ENCODE measurements at places on chromosomes 2 and 18. TPM values are rescaled to one million over a fixed set of nuclear protein-coding genes. Genes with fewer than 3 reads are reported as not detected.

PROKR1 gene
- total RNA-seq, result not detected

DNA sequence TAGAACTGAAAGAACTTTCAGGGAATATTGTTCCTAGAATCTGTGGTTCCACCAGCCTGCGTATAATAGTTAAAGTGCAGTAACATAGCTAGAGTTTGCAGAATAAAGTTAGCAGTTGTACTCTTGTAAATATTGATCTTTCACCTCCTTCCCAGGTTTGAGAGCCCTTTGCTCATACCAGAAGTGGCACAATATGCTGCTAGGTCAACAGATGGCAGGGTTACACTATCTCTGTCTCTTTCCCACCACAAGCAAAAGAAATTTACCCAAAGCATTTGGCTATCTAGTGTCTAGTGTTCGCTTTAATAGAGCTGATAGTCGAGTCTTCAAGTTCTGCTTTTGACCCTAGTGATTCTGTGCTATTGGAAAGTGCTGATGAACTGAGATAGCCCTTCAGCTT is 119.0 kb upstream of the KLHL14 start:
- DNase-seq, result no peak

GAD1 gene
- 0.36 TPM for total RNA-seq

DOCK10 gene
- total RNA-seq, result 38.3 TPM

- DNase-seq, result peak; percentile 93
Observed at GRCh38 chr2:28717339-28717758, 34.3 kb upstream of the PPP1CB start.

- DNase-seq, result no peak
Observed at GRCh38 chr2:220243571-220243970, 616.1 kb downstream of the SLC4A3 start.

- no peak for DNase-seq
Observed at GRCh38 chr2:57549642-57550102, 496.9 kb upstream of the VRK2 start.

- no peak for DNase-seq
Observed at GRCh38 chr2:190354003-190354690, 10.8 kb downstream of the INPP1 start.

DNA sequence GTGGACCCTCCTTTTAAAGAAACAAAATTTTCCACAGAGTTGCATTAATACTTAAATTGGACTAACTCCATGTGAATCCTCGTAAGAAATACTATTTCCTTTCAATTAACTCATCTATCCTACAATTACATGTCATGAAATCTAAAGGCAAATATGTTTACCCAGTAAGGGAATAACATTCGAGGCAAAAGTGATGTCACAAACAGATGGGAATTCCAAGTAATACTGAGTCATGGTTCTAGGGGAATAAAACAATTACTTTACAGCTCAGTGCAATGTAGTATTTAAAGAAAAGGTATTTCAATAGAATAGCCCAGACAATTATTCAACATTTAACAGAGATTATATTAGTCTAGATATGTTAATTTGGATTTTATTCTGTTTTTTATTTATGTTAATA is 205.8 kb downstream of the ZNF385B start:
- DNase-seq, result peak; percentile 43

DNA sequence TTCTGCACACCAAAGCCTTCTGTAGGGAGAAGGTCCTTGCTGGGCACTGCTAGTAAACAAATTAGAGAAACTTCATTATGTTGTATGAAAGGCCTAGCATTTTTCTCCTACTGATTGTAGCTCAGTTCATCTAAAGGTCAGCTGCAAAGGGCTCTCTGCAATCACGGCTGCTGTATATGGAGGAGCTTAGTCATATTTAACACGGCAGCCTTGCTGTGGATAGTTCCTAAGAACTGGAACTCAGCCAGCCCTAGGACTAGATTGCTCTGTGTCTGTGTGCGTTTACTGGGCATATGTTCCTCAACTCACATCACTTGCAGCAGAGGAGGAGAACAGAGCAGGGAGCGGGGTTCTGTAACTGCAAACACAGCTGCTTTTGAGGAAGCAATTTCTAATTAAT is 1103.9 kb upstream of the KLHL29 start:
- no peak for DNase-seq

GRCh38 chr2:128324008-128324896 is 5.6 kb upstream of the HS6ST1 start:
- DNase-seq, result peak; percentile 68

TUBB6 gene
- total RNA-seq, result 425 TPM

CDH19 gene
- not detected for total RNA-seq

FIGN gene
- 2.5 TPM for total RNA-seq

GRCh38 chr2:101961338-101962191 is 30.2 kb upstream of the IL1R2 start:
- peak; percentile 88 for DNase-seq

DNA sequence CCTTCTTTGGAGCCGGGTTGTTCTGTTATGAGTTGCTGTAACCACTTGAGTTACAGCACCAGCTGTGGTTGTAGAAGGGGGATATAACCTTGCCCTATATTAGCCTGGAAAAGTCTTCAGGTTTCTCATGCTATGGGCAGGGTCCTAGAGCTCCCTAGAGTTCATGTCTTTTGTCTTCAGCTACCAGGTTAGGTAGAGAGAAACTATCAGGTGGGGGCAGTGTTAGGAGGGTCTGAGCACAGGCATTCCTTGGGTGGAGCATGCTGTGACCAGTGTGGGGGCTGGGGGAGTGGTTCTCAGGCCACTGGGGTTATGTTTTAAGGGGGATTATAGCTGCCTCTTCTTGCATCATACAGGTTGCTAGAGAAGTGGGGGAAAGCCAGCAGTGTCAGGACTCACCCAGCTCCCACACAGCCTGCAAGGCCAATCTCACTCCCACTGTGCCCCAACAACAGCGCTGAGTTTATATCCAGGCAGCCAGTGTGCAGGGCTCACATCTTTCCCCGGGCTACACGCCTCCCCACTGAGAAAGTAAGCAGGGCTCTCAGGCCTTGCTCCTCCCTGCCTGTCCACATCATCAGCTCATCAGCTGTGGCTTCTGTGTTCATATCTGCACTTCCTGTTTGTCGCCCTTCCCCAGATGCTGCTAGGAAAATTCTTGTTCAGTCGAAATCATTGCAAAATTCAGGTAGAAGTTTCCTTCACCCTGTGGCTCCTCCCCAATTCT is 133.8 kb upstream of the NRXN1 start:
- DNase-seq, result no peak

- DNase-seq, result no peak
Observed at GRCh38 chr18:25299426-25300300, 52.3 kb downstream of the ZNF521 start.

DNA sequence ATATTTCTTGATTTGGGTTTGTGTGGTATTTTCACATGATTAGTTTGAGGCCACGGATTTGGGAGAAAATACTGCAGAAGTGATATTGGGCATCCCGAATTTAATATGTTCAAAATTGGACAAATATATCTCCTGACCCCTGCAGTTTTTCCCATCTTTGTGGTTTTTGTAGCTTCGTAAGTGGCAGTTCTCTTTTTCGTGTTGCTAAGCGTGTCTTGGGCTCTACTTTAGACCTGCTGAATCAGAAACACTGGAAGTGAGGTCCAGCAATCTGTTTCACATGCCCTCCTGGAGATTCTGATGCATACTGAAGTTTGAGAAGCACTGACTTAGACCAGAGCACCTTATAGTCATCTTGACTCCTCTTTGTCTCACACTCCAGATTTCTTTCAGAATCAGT is 98.3 kb downstream of the EPB41L5 start:
- DNase-seq, result no peak

DNA sequence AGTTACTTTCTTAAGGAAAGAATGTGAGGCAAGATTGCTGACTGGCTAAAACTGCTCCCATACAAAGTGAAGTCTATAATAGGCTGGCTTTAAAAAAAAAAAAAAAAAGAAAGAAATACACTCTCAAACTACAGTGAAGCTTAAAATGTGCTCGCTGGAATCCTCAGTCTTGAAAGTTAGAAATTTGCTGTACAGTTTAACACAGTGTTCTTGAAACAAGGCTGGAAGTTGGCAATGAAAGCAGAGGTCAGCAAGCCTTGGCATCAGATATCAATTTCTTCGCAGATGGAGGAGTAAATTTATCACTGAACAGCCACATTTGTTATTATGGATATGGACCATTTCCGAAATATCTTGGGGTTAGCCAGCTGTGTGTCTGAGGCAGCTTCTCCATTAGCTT is 392.9 kb downstream of the ZNF516 start:
- no peak for DNase-seq

DNA sequence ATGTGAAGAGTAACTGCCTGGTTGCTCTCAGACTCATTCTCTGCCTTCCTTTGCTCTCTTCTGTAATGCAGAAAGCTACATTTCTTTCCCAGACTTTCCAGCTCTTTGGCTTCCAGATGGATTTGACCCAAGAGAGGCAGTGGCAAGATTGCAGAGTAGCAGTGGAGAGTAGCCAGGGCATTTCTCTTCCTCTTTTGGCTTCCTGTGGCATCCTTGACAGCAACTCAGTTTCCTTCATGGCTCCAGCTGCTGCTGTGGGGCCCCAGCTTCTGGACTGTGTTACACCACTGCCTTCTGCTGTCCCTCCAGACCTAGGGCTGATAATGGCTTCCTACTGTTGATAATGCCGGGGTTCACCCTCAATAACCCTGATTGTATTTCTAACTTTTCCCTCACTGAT is 469.4 kb upstream of the SPRED2 start:
- DNase-seq, result no peak

CD8B gene
- total RNA-seq, result not detected

- DNase-seq, result no peak
Observed at GRCh38 chr2:45256867-45257641, 247.8 kb upstream of the SIX2 start.

- DNase-seq, result peak; percentile 87
Observed at GRCh38 chr2:36770542-36771287, 74.2 kb downstream of the VIT start.

- no peak for DNase-seq
Observed at GRCh38 chr2:11796190-11797171, 50.0 kb downstream of the LPIN1 start.

- DNase-seq, result no peak
Observed at GRCh38 chr2:53913721-53914120, 54.0 kb upstream of the GPR75 start.

DNA sequence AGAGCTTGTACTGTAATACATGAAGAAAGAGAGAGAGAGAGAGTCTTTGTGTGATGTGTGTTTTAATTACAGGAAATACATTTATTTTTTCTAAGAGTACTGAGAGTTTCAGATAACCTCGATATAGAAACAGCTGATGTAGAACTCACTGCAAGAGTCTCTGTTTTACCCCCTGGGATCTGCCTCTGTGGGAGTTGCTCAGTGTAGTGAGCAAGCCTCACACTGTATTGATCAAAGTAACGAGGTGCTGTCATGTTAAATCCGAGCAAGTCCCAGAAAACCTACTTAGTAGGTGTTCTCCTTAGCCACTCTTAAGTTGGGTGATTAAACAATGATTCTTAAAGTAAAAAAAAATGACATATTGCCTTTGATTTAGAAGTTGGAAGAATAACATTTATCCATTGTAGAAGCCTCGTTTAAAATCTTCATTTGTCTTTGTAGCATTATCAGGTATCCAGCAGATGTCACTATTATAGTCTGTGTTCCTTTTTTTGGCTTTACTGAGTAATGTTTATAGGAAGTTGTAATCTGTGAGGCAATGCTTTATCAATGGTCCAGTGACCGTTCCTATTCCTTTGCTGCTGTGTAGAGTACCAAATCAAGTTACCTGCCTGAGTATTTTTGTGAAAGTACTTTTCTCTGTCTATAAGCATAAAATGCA is 219.0 kb downstream of the MYO3B start:
- DNase-seq, result no peak

DNA sequence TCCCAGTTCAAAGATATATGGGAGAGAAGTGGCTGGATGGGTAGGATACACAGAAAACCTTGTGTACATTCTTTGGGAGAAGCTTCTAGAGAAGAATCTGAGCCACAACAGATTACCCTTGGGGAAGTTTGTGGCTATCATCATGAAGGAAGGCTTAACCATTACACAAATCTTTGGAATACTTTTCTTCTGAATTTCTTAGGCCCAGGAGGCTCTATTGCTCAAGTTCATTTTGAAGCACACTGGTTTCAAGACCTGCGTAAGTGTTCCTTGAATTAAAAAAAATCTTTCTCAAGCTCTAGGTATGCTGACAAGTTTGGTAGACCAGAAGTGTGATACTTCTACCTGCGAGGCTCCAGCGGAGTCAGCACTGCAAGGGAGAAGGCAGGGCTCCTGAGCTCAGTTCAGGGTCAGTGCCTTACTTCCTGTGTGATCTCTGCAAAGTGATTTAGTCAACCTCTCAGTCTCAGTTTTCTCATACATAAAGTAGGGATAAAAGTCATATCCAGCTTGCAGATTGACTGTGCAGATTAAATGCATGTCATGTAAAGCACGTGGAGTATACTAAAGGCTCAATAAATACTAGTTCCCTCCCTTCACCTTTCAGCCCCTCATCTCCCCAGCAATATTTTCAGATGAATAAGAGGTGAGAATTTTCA is 438.6 kb downstream of the DLGAP1 start:
- DNase-seq, result no peak

LYPD6B gene
- 2.9 TPM for total RNA-seq

- DNase-seq, result no peak
Observed at GRCh38 chr2:127968610-127969339, 59.1 kb downstream of the SAP130 start.

COL5A2 gene
- total RNA-seq, result 632 TPM
